ENCODE measurements at places on chromosomes 16 and 17.

- no peak for DNase-seq
Measured at GRCh38 chr16:2835638-2836493, 5.8 kb downstream of the ZG16B start.

- DNase-seq, result peak; percentile 88
Measured at GRCh38 chr17:42561897-42562387, at the start of gene COASY. TSS of gene COASY (plus strand) at chr17:42562148. CDS start at chr17:42562623, 475 bp downstream.

DNA sequence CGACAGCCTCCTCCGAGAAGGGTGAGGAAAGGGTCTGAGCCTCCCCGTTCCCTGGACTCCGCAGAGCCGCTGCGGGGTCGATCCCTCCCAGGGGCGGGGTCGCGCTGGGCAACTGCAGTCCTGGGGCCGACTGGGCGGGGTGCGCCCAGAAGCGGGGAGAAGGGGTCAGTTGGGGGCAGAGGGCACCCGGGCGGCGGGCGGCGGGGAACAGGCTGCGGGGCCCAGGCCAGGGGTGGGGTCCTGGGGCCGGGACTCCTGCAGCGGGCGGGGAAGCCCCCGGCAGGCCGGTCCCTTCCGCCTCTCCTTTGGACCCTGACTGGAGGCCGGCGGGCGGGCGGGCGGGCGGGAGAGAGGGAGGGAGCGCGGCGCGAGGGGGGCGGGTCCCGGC, 352 bp downstream of the GGNBP2 start:
- DNase-seq, result no peak

- DNase-seq, result peak; percentile 58
Measured at GRCh38 chr17:4901648-4902344, 1.1 kb downstream of the CHRNE start.

DNA sequence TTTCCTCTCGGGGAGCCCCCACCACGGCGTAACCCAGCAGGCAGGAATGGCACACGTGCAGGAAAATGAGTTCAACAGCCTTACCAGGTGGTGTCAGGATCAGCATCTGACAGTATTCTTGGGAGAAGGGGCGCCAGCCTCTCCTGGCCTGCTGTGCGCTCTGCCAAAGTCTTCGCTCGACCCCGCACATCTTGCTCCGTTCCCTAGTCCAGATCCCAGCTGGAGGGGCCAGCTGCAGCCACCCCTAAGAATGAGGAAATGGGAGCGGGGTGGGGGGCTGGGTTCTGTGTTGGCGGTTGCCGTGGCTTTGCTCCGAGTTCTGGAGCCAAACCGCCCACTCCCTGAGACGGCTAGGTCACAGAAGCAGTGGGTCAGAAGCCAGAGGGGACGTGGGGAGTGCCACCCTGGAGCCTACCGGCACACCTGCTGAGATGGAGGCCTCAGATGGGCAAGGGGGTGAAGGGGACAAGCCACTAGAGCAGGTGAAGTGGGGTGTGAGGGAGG, at the start of gene CHCT1:
CHCT1 (plus strand) TSS at position 328 of the 504 bp plus-strand sequence; CDS start at position 432, 104 bp downstream.
- DNase-seq, result no peak

- DNase-seq, result no peak
Measured at GRCh38 chr16:3143189-3143588, 8.4 kb downstream of the ZNF213 start.

DNA sequence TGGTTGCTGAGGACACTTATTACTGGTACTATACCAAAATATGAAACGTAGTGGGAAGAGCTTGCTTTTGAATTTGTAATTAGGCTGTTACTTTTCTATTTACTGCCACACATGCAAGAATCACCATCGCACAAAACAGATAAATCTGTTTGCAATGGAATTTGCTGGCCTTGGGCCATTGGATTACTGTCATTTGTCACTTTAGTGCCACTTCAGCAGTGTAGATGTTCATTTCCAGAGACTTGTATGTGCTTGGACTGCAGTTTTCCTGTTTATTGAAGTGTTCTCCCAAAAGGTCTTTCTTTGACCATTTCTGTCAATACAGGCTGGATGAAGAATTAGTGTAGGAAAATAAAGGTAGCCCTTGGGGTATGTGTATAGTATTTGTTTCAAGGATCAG, 4.5 kb downstream of the USP10 start:
- no peak for DNase-seq

- no peak for DNase-seq
Measured at GRCh38 chr16:15988268-15989013, 39.0 kb downstream of the ABCC1 start.

GRCh38 chr17:5951912-5952311, 118.3 kb upstream of the WSCD1 start:
- DNase-seq, result no peak

GRCh38 chr16:28321700-28322411, 29.5 kb downstream of the SBK1 start:
- no peak for DNase-seq
